NCI-H1092 treated with DMSO at 0.1 percent for 48 hours (cell line): ENCODE measurements at places on chromosomes 5 and 9.

- DNase-seq, result no peak
These were observed 12.2 kb upstream of the GRIN1 start for GRCh38 chr9:137126786-137127185.

GRCh38 chr5:170617533-170618490 is 114.0 kb downstream of the KCNIP1 start:
- DNase-seq, result no peak

- DNase-seq, result no peak
These were observed 92.6 kb upstream of the TRIM32 start for GRCh38 chr9:116594547-116594946.

GRCh38 chr9:127683723-127684122 is 23.1 kb upstream of the CFAP157 start:
- DNase-seq, result no peak

- no peak for DNase-seq
These were observed 60.0 kb upstream of the IRX1 start for GRCh38 chr5:3535414-3536211.
